Fibroblast of villous mesenchyme (primary cell): ENCODE measurements at places on chromosomes 12 and 14. TPM values are rescaled to one million over a fixed set of nuclear protein-coding genes. Genes with fewer than 3 reads are reported as not detected.

DNA sequence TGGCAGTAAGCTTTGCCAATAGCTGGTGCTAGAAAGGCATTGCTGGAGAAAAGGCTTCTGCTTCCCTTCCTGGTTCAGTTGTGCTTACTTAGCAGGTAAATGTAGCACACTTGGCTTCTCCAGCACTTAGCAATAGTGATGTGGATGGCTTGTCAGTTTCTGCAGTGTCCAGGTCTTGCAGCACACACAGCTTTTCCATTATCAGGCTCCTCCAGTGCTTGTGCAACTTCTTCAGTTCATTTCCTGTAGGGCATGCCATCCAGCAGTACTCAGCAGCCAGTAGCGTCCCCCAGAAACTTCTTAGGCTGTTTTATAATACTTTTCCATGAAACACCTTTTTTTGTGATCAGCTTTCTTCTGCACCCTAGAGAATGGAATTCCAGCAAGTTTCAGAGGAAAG is 154.6 kb downstream of the SLC6A15 start:
- DNase-seq = peak; percentile 24

GRCh38 chr14:38559711-38560110 is 303.8 kb upstream of the CLEC14A start:
- no peak for DNase-seq

GRCh38 chr12:93918262-93918661 is 230.1 kb upstream of the PLXNC1 start:
- peak; percentile 70 for DNase-seq

DNA sequence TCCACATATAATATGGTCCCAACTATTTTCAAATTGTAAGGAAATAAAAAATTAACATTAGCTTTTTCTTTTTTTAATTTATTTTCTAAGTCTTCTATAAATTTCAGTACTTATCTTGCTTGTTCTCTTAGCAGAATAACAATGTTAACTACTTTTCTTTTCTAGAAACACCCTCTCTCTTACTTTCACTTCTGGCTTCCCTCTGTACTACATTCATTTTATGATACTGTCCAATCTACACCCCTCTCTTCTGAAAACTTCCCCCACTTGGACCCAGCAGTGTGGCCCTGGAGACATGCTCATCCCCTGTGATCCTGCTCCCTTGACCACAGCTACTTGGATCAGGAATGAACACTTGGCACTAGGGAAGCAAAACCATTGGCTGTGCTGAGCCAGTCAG is 15.7 kb downstream of the SGPP1 start:
- no peak for DNase-seq

Gene ADGRD1
- total RNA-seq = under 0.01 TPM in 2 replicates

Gene ANO4
- total RNA-seq = 8.4 and 13.8 TPM in 2 replicates

Gene GUCY2C
- not detected in 2 replicates for total RNA-seq
